Activated naive CD8-positive, alpha-beta T cell treated with anti-CD3 and anti-CD28 coated beads, Interleukin-2, amount 10 ng/mL, durations not matched to agents 7 days and 5 days (primary cell): ENCODE measurements at places on chromosomes 4 and X. TPM values are rescaled to one million over a fixed set of nuclear protein-coding genes. Genes with fewer than 3 reads are reported as not detected.
A peak's percentile ranks its signal among the peaks of the same experiment; 100 is the strongest.

TASL gene
- 3.1 TPM for total RNA-seq

HDAC6 gene
- 113 TPM for total RNA-seq

NR0B1 gene
- not detected for total RNA-seq

C4orf51 gene
- total RNA-seq, result not detected

GC gene
- not detected for total RNA-seq

CT83 gene
- not detected for total RNA-seq

MAGEB10 gene
- total RNA-seq, result not detected

POU4F2 gene
- not detected for total RNA-seq

CXorf51B gene
- total RNA-seq, result not detected

GRPR gene
- total RNA-seq, result not detected

DDIT4L gene
- total RNA-seq, result not detected

MAGEE1 gene
- 7.7 TPM for total RNA-seq

TMPRSS11D gene
- not detected for total RNA-seq

CXCL8 gene
- total RNA-seq, result 2.3 TPM

MAOA gene
- total RNA-seq, result 0.14 TPM

FAM193A gene
- total RNA-seq, result 37.0 TPM

- no peak overlapping the region for H3K4me3 ChIP-seq
- no peak overlapping the region for H3K27ac ChIP-seq
- no peaks in the 10 kb centered on the region for H3K27me3 ChIP-seq
- DNase-seq, result no peak
- no peaks in the 10 kb centered on the region for H3K36me3 ChIP-seq
Observed at GRCh38 chr4:19557161-19557560, 694.5 kb upstream of the SLIT2 start.

DNA sequence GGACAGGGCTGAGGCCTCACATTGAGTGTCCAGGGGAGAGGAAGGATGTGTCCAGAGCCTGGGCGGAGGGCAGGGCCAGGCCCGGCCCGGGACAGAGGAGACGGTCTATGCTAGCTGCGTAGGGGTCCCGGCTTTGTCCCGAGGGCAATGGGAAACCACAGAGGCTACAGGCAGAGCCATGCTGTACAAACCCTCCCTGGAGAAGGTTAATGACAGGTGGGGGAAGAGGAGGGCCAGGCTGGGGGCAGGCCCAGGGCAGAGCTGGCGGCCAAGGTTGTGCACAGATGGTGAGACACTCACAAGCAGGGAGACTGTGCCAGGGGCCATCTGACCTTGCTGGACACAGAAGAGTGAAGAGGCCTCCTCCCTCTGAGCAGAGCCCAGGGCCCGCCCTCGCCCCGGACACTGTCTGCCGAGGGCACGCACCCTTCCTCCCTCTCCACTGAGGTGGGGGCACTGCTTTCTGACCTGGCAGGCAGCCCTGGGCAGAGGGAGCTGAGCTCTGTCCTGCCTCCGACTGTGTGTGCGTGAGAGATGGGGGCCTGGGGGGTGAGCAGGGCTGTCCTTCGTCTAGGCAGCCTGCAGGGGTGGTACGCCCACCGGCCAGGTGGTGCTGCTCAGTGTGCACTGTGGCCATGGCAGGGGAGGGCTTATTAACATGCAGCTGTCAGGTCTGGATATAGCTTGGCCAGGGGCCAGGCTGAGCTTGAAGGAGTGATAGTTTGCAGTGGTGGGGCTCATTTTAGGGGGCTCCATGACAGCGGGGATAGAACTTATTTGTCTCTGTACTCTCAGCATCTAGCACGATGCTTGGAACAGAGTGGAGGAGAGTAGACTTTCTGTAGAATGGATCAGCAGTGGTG is 75.7 kb upstream of the LRPAP1 start:
- no peak overlapping the region for H3K4me3 ChIP-seq
- no peaks in the 10 kb centered on the region for H3K4me1 ChIP-seq
- no peak overlapping the region for H3K27ac ChIP-seq
- H3K36me3 ChIP-seq, result no peaks in the 10 kb centered on the region
- peak; percentile 10 for DNase-seq
- no peaks in the 10 kb centered on the region for H3K27me3 ChIP-seq

GRCh38 chr4:112859456-112860184 is 189.8 kb upstream of the ANK2 start:
- H3K27ac ChIP-seq, result no peak overlapping the region
- H3K4me1 ChIP-seq, result no peaks in the 10 kb centered on the region
- peaks cover 1% of the 10 kb centered on the region for H3K27me3 ChIP-seq

DNA sequence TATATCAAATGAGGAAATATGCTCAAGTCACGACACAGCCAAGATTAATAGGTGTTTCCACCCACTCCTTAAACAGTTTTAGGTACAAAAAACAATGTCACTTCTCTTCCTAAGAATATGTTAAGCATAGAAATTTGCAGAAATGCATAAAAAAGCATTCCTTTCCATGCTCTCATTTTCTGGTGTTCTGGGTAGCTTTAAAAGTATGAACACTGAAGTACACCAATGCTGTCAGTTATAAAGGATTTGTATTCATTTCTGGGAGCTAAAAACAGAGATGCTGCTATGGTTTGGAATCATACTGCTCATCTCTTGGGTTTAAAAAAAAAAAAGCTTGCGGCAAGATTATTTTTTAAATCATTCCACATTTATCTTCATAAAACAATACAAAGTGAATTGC is 20.8 kb downstream of the SH3RF1 start:
- no peaks in the 10 kb centered on the region for H3K4me1 ChIP-seq
- no peaks in the 10 kb centered on the region for H3K36me3 ChIP-seq
- no peak for DNase-seq
- H3K4me3 ChIP-seq, result no peak overlapping the region
- peaks cover 30% of the 10 kb centered on the region for H3K27me3 ChIP-seq
- no peak overlapping the region for H3K27ac ChIP-seq

DNA sequence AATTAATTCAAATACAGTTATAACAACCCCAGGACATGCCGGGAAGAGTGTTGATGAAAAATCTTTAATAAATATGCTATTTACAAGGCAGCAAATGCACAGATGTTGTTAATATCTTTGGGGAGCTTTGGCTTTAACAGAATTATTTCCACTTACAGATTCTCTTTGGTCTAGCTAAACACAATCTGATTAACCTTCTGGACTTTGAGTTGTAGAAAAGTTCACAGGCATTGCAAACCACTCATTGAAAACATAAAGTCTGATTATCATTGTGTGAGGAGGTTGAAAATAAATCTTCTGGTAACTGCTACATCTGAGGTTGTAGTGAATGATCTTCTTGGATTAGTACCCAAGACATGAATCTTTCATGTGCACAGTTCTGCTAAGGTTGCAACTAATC is 255.6 kb downstream of the LHFPL1 start:
- H3K27me3 ChIP-seq, result no peaks in the 10 kb centered on the region
- H3K4me3 ChIP-seq, result no peak overlapping the region

GRCh38 chr4:186946682-186947294 is 223.1 kb upstream of the FAT1 start:
- no peaks in the 10 kb centered on the region for H3K36me3 ChIP-seq
- H3K4me3 ChIP-seq, result no peak overlapping the region
- no peak for DNase-seq
- H3K27ac ChIP-seq, result no peak overlapping the region

DNA sequence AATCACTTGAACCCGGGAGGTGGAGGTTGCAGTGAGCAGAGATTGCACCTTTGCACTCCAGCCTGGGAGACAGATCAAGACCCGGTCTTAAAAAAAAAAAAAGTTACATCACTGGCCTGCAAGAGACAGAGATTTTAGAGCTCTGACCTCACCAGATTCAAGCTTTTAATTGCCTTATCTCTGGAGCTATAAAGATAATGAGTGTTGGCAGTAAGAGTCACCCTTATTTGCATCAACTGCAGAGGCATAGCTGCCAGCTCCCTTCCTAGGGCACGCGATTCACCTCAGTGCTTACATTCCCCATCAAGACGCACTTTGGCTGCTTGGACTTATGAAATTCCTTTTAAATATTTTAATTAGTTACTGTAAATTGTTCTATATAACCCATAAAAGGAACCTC is 12.5 kb upstream of the SPATA4 start:
- no peaks in the 10 kb centered on the region for H3K4me1 ChIP-seq
- no peaks in the 10 kb centered on the region for H3K36me3 ChIP-seq
- no peak overlapping the region for H3K27ac ChIP-seq

- no peak overlapping the region for H3K4me3 ChIP-seq
- no peak overlapping the region for H3K27ac ChIP-seq
Observed at GRCh38 chr4:19230906-19231545, 1020.7 kb upstream of the SLIT2 start.

- H3K27ac ChIP-seq, result no peak within 1 kb of the TSS
- no peaks in the 10 kb centered on the region for H3K36me3 ChIP-seq
- peaks cover 81% of the 10 kb centered on the region for H3K27me3 ChIP-seq
- H3K4me3 ChIP-seq, result peak within 1 kb of the TSS; percentile 78
- H3K4me1 ChIP-seq, result peaks cover 24% of the 10 kb centered on the region
Observed at GRCh38 chr4:80266253-80266901, at the start of gene FGF5. FGF5 (plus strand) TSS chr4:80266664; CDS start chr4:80266825, 161 bp downstream.

- no peak overlapping the region for H3K4me3 ChIP-seq
- no peak for DNase-seq
- H3K27ac ChIP-seq, result no peak overlapping the region
- no peaks in the 10 kb centered on the region for H3K27me3 ChIP-seq
- H3K4me1 ChIP-seq, result no peaks in the 10 kb centered on the region
Observed at GRCh38 chrX:131874300-131874699, 148.8 kb upstream of the STK26 start.

GRCh38 chr4:68997040-68997439 is 45.4 kb upstream of the UGT2A3 start:
- no peaks in the 10 kb centered on the region for H3K36me3 ChIP-seq
- no peak for DNase-seq

DNA sequence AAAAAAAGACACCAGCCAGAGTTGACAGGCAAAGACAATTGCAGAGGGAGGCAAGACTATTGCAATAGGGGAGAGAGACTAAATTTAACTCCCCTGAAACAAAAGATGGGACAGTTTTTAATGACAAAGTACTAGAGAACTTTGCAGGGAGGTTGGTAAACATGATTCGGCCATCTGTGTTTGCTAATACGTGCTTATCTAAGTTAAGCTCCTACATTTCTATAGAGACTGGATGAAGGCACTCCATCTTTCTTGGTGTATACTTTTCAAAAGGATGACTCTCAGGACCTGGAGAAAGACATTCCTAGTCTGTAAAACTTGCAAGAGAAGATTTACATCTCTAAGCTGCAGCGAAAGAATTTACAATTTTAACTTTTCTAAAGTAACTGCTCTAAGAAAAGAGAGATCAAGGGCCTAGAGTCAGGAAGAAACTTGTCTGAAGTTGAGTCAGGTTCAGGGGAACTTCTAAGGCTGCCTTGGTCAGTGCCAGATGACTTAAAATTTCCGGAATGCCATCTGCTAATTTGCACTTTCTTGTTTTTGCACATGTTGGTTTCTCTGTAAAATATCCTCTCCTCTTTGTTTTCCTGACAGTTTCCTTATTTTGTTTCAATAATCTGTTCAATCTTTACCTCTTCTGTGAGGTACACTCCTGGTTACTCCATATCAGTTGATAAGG is 10.6 kb downstream of the ADAM29 start:
- no peak for DNase-seq
- no peaks in the 10 kb centered on the region for H3K4me1 ChIP-seq
- no peaks in the 10 kb centered on the region for H3K36me3 ChIP-seq
- H3K27me3 ChIP-seq, result no peaks in the 10 kb centered on the region
- H3K27ac ChIP-seq, result no peak overlapping the region

GRCh38 chrX:15737190-15737958 is 696 bp upstream of the CA5B start:
- H3K27me3 ChIP-seq, result no peaks in the 10 kb centered on the region
- H3K27ac ChIP-seq, result peak overlapping the region; percentile 43
- H3K36me3 ChIP-seq, result peaks cover 5% of the 10 kb centered on the region
- DNase-seq, result no peak
- peaks cover 19% of the 10 kb centered on the region for H3K4me1 ChIP-seq
- peak overlapping the region; percentile 85 for H3K4me3 ChIP-seq

DNA sequence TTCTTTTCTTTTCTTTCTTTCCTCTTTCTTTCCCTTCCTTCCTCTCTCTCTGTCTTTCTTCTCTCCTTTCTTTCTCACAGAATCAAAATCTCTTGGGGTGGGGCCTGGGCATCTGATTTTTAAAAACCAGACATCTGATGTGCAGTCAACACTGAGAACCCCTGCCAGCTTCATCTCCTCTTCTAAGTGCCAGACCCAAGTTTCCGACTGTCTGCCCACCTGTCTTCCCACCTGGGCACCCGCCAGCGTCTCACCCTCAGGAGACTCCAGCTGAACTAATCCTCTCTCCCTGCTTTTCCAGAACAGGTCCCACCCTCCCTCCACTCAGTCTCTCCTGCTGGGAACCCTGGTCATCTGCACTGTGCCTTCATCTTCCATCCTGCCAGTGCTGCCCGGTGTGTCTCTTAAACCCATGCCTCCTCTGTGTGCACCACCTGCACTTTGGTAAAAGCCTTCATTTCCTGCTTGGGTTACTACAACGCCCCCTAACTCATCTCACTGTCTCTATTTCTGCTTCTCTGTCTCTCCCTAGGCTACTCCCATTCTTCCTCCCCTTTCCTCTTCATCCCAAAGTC is 2.8 kb downstream of the SOD3 start:
- no peak overlapping the region for H3K4me3 ChIP-seq
- H3K36me3 ChIP-seq, result no peaks in the 10 kb centered on the region
- no peak for DNase-seq
- H3K4me1 ChIP-seq, result no peaks in the 10 kb centered on the region
- H3K27ac ChIP-seq, result no peak overlapping the region
- H3K27me3 ChIP-seq, result peaks cover 43% of the 10 kb centered on the region

GRCh38 chr4:140995058-140995457 is 138.2 kb downstream of the RNF150 start:
- no peak overlapping the region for H3K27ac ChIP-seq
- H3K27me3 ChIP-seq, result no peaks in the 10 kb centered on the region
- H3K36me3 ChIP-seq, result no peaks in the 10 kb centered on the region
- no peak overlapping the region for H3K4me3 ChIP-seq
- no peaks in the 10 kb centered on the region for H3K4me1 ChIP-seq

GRCh38 chrX:74520291-74520690 is 94.1 kb downstream of the RLIM start:
- H3K27me3 ChIP-seq, result no peaks in the 10 kb centered on the region
- no peak for DNase-seq
- no peak overlapping the region for H3K27ac ChIP-seq
- H3K4me1 ChIP-seq, result no peaks in the 10 kb centered on the region

GRCh38 chr4:100428051-100428450 is 89.8 kb downstream of the EMCN start:
- H3K27me3 ChIP-seq, result no peaks in the 10 kb centered on the region
- no peaks in the 10 kb centered on the region for H3K36me3 ChIP-seq
- no peak overlapping the region for H3K27ac ChIP-seq
- H3K4me1 ChIP-seq, result peaks cover 3% of the 10 kb centered on the region

DNA sequence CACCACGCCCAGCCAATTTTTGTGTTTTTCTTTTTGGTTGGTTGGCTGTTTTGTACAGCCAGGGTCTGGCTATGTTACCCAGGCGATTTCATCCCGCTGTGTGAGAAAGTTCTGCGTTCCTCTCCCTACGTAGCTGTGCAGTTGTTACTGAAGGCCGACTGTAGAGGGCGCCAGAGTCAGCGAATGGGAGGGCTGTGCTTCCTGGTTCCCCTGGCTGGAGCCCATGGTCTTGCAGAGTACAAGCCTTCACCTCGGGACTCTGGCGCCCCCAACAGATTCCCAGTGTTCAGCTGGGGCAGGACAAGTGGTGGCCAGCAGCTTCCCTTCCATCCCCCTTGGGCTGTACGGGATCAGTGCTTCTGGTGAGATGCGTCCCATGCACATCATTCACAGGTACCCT is 5.6 kb upstream of the CT45A1 start:
- peak; percentile 40 for DNase-seq
- H3K27me3 ChIP-seq, result no peaks in the 10 kb centered on the region
- H3K4me3 ChIP-seq, result no peak overlapping the region
